ENCODE measurements at places on chromosomes 2 and 18.

DNA sequence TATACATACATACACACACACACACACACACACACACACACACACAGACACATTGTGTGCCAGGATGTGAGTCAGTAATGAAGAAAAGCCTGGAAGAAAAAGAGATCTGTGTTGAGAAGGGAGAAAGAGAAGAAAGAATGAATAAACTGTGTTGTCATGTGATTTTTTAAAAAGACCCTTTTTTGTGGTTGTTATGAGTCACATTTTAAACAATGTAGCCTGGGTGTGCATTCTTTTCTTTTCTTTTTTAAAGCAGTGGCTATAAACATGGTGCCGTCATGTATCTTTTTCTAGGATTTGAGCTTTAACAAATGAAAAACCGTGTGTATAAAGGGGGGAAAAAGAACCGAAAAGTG is 87.2 kb downstream of the NRP2 start:
- DNase-seq: no peak

GRCh38 chr2:73640946-73641766 is 1.1 kb downstream of the NAT8 start:
- DNase-seq: no peak

DNA sequence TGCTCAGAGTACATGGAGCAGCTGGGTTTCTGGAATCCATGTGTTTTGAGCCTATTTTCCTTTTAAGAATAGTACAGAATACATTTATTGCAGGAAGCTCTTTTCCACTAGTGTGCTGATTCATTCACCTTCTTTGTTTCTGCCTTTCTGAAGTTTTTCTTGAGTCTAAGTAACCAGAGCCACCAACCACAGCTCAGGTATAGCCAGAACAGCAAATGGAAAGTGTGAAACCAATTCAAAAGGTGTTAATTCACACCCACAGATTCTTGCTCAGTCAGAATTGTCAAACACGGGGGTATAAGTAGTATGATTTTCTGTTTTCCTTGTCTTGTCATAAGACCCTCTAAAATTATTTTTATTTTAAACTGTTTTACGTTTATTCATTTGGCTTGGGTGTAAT is 75.9 kb upstream of the DYNAP start:
- DNase-seq: no peak

GRCh38 chr2:144004742-144005141 is 515.2 kb downstream of the ZEB2 start:
- DNase-seq: no peak

- DNase-seq: no peak
Measured at GRCh38 chr2:234395891-234396420, 100.9 kb downstream of the ARL4C start.

- DNase-seq: peak; percentile 81
Measured at GRCh38 chr2:10982931-10983701, 71.4 kb downstream of the KCNF1 start.

DNA sequence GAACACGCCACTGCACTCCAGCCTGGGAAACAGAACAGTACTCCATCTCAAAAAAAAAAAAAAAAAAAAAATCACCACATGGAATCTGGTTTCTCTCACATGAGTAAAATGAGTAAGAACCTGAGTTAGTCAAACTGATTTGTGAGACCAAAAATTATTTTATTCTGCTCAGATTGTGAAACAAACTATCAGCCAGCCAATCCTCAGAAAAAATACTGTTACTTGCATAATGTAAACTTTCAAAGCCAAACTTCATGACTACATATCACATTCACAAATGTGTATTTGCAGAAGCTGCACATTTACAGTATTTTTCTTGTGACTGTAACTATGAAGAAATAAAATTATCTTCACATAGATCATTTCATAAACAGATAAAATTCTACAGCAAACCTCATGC is 23.2 kb downstream of the SUMO1 start:
- no peak for DNase-seq

DNA sequence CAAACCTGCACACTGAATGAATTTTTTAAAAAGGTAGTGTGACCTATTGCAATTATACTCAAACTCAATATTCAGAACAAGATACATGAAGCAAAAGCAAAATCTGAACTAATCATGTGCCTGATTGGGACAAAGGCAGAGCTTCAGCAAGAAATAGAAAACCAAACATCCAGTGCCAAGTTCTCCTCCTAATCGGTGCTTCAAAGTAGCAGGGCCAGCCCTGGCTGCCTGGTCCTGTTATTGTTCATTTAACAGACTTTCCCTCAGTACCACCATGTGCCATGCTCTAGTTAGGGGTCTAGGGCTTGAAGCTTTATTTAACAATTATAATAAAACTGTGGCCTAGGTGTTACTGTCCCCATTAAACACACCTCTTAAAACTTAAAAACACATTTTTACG is 281.5 kb upstream of the PXDN start:
- no peak for DNase-seq

DNA sequence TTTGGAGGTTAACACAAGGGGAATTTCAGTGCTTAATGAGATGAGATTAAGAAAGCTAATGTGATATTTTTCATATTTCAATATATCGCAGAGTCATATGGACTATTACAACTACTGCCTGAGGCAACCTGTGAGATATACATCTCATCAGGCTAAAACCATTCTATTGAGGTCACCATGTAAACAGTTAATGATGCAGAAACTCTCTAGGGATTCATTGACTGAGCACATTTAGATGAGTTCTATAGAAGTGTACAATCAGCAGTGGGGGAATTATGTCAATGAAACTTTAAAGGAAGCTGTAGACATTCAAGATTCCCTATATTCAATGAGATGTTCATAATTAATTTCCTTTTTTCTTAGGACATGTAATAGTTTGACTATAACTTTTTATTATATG is 687.4 kb upstream of the SYT4 start:
- no peak for DNase-seq

DNA sequence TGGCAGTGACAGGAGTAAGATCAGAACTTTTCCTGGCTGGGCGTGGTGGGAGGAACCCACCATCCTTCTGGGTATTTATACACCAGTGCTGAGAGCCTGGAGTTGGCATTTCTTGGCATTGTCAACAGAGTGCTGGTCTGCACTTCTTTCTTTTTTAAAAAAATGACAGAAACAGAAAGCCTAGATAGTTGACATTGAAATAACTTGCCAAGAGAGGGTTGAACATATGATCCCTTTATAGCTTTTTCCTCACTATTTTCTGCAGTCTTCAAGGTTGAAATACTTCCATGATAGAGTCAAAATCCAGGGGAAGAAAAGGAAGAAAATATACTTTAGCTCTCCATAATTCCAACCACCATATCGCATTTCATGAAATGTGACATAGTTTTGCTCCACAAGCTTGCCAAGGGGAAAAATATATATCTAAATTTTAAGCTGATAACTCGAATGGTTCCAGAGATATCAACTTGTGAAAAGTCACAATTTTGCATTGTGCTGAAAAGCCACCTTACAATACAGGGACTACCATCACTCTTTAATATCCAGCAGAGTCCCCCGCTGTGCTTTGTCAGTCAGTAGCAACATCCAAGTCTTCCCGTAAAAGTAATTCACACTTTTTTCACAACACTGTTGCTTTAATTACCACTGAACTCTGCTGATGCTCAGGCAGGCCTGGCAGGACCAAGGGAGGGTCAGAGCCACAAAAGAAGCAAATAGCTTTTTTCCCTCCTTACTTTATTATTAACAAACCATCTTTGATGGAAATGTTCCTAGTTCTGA is 764.9 kb upstream of the FANCL start:
- DNase-seq: no peak

GRCh38 chr2:177577075-177577474 is 184.5 kb downstream of the AGPS start:
- no peak for DNase-seq

DNA sequence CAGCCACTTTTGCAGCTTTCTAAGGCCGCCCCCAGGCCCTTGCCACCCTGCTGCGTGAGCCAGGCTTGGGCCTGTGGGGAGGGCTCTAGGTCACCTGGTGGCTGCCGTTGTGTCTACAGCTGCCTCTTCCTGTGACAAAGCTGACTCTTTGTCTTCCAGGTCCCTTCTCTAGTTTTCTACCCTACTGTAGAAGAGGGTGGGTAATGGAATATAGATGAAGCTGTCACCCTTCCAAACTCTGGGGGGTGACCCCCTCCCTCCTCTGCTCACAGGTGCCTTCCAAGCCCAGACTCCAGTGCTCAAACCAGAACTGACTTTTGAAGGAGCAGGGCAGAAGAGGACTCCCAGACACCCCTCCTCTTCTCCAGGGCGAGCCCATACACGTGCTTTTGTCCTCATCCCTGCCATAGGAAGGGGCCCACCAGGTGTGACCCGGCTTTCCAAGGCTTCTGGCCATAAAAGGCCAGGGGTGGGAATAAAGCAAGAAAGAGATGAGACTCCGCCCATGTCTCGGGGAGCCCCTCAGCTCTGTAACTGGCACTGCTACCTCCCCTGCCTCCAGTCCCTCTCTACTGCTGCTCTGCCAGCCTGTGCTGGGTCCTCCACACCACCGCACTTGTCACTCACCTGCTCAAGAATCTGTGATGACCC is 17.9 kb upstream of the SDC1 start:
- no peak for DNase-seq

DNA sequence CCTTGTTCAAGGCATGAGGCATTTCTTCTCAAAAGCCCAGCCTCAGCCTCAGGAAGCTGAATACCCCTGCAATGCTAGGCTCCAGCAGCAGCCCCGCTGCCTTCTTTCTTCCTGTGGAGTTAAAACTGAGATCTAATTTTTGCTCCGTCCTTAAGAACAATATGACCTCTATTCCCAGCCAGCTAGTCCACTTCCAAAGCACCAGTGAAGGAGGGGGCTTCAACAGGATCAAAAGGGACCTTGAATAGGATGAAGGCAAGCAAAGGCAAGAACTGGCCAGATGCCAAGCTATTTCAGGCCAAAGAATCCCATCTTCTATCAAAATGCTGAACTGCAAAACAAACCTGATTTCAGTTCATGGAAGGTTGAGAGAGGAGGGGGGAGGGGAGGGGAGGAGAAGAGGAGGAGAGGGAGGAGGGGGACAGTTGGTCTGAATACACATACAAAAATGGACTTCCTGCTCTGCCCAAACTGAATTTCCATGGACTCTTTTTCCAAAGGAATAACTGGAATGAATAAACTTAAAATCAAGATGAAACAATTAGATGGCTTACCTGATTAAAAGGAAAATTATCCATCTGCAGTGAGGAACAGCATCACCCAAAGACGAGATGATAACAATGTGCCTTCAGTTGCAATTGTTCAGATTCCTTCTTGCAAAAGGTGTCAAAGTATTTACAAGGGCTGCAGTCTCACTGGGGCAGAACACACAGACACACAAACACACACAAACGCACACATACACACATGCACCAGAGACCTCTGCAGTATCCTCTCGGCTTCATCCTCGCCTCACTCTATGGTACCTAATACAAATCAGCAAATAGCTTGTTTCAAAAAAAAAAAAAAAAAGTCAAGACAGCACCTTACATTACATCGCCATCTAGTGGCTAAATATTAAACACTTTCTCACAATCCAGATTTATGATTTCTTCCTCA is at the start of gene SCN1A:
SCN1A (minus strand) TSS at position 804 of the 939 bp plus-strand sequence. CDS start 54,399 bp downstream, outside the sequence.
- DNase-seq: no peak

- no peak for DNase-seq
Measured at GRCh38 chr2:27921880-27922547, 31.5 kb downstream of the BABAM2 start.

- DNase-seq: no peak
Measured at GRCh38 chr2:191041418-191042161, 27.6 kb upstream of the STAT1 start.

DNA sequence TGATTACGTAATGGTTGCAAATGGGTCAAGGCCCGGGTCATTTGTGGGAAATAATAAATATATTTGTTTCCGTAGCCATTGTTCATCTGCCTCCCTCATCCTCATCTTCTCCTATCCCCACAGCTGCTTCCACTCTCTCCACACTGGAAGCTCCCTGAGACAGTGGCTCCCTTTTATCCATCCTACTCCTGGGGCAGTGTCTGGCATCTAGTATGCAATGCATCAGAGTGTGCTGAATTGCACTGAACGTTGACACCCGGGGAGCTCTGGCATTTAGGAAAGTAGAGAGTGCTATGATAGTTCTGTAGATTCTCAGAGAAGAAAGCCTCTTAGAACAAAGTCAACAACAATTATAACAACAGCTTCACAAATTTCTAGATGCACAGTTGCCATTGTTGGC is 45.5 kb upstream of the NAB1 start:
- DNase-seq: no peak

DNA sequence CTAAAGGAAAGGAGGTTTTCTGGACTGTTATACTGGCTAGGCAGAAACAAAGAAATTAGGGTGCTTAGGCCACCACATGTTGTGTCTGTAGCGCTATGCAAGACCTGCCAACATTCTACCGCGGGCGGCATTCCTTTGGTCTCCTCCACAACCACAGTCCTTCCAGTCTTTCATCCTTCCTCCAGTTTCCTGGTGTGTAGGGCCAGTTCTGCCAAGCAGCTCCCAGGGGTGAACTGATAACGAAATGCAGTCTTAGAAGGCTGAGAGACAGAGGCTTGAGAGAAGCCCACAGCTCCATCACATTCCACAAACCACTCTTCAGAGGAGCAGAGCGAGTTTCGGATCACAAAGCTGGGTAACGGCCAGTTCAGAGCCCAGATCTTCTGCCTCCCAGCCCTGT is 19.5 kb upstream of the CXXC1 start:
- DNase-seq: no peak

DNA sequence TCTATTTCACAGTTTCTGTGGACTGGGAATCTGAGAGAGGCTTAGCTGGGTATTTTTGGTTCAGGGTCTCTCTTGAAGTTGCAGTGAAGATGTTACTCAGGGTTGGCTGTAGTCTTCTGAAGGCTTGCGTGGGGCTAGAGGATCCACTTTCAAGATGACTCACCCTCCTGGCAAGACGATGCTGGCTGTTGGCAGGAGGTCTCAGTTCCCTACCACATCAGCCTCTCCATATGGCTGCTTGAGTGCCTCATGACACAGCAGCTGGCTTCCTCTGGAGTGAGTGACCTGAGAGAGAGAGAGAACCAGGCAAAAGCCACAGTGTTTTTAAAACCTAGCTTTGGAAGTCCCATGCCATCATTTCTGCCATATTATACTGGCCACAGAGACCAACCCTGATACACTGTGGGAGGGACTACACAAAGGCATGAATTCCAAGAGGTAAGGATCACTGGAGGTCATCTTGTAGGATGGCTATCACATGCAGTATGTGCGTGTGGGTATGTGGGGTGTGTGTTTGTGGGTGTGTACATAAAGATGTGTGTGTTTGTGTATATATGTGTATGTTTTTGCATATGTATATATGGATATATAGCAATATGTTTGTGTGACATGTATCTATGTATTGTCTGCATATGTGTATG is 25.1 kb downstream of the DNPEP start:
- peak; percentile 69 for DNase-seq

DNA sequence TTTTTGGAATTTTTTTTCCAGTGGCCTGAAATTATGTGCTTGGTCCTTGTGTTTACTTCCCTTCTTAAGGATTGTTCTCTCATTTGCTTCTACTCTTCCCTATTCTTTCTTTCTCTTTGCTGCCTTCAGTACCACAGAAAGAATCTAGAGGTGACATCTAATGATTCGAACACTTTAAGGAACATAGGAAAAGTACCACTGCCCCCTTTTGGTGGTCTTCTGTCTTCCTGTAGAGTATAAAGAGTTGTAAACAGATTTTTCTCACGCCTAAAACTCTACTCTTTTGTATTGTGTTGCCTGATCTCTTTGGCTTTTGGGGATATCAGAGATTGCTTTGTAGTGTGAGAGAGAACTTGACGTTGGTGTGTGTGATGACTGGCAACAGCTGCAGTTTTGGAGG is 7.0 kb upstream of the SCTR start:
- DNase-seq: no peak

GRCh38 chr2:226031647-226032501 is 632.4 kb downstream of the NYAP2 start:
- no peak for DNase-seq

- DNase-seq: no peak
Measured at GRCh38 chr2:48248251-48248933, 281.6 kb upstream of the STON1 start.

- DNase-seq: no peak
Measured at GRCh38 chr2:55862673-55863390, 60.8 kb downstream of the EFEMP1 start.
